Activated CD4-positive, alpha-beta T cell treated with anti-CD3 and anti-CD28 coated beads, Interleukin-2, amount 50 U/mL, for 48 hours (primary cell): ENCODE measurements at places on chromosomes 2 and 18.

DNA sequence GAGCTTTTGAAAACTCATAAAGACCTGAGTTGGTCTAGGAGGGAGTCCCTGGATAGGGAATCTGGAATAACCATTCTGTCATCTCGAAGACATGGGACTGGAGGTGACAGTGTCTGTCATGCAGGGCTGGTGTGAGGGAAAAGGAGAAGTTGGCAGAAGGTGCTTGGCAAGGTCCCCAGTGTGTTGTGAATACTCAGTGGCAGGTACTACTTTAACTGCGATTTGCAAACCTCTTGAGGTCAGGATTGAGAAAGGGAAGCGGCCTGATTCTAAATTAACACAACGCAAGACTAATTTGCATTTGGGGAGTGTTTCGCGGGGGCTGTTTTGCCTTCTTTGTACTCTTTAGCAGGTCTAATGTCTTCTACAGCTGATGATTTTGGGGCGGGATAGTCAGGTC, 77.0 kb upstream of the TMEM200C start:
- no peak for DNase-seq

GRCh38 chr2:43130548-43130875, 95.9 kb downstream of the ZFP36L2 start:
- DNase-seq = no peak

GRCh38 chr18:51603551-51603950, 406.1 kb upstream of the MEX3C start:
- DNase-seq = no peak

- no peak for DNase-seq
These were observed 116.1 kb upstream of the SH3BP4 start for GRCh38 chr2:234835738-234836137.

DNA sequence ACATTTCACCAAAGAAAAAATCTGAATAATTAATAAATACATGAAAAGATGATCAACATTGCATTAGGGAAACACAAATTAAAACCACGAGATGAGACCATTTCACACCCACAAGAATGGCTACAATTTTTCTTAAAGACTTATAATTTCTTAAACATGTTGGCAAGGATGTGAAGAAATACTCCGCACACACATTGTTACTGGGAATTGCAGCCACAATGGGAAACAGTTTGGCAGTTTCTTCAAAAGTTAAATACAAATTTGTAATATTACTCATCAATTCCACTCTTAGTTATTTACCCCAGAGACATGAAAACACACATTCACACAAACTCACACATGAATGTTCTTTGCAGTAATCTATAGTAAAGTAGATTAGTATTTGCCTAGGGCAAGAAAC, 363.3 kb upstream of the SMIM21 start:
- DNase-seq = no peak

DNA sequence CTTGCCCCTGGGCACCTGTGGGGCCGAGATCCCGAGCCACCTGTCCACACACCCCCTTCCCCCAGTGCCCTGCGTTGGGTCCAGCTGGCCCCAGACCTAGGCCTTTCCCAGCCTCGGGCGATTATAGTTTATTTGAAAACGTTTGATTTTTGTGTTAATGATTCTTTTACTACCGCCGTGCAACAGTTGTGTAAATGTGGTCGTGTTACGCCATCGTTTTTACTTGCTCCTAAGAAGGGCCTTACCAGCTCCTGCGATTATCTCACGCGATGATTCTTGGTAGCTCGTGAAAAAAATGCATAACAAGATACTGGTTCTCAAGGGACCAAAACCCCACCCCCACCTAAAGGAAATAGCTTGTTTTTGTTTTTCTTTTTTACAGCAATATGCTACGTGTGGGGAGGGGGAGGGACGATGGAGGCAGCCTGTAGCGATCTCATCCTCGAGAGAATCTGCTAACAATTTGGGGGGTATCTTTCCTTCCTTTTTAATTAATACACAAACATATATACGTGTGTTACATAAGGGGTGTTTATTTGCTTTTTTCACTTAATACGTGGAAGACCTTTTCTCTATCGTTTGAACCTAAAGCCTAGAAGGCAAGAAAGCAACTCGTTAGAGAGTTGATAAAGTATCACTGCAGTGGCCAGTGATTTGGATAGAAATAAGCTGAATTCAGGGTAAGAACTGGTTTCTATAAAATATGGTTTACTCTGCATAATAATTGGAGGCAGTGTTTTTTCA, 1.0 kb downstream of the ZDBF2 start:
- no peak for DNase-seq

- no peak for DNase-seq
These were observed 18.8 kb downstream of the PSD4 start for GRCh38 chr2:113192459-113193100.

DNA sequence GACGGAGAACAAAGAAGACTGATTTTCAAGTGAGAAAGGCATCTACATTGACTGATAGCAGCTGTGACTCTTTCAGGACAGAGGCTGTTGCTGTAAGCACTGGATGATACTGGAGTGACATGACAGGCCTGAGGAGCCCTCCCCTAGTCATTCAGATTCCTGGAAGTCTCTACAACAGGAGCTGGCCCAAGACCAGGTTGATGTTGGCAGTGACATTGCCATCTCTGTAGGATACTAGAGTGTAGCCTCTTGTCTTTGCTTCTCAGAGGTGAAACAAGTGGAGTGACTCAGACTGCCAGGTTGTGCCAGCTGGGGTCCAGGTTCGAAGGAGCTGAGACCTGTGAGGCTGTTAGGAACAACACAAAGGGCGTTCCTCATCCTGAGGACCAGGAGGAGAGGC, 44.7 kb upstream of the SH3RF3 start:
- no peak for DNase-seq

- DNase-seq = no peak
These were observed 174.7 kb downstream of the LTBP1 start for GRCh38 chr2:33121416-33121815.

DNA sequence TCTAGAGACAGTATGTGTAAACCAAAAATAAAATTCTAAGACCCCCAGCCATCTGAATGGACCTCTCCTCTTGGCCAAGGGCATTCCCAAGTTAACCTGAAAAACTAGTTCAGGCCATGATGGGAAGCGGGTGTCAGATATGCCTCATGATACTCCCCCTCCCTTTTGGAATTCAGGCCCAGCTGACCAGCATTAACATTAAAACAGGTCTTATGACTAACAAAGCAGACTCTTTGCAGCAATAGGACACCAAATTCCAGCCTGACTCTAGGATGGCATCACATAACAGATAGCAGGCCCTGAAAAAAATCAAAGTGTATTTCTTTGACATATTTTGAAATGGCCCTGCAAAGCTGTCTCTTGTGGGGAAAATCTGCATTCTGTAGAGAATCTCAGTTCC, 73.3 kb upstream of the L3MBTL4 start:
- DNase-seq = no peak

GRCh38 chr2:15588329-15588919, 3.2 kb upstream of the DDX1 start:
- DNase-seq = peak; percentile 35

- DNase-seq = no peak
These were observed 39.6 kb downstream of the RTTN start for GRCh38 chr18:70165936-70166335.

GRCh38 chr2:232396683-232397082, 10.0 kb upstream of the ALPG start:
- DNase-seq = no peak
